Gastrocnemius medialis (tissue), 4 donors: ENCODE measurements at places on chromosomes 11 and 22. TPM values are rescaled to one million over a fixed set of nuclear protein-coding genes. Genes with fewer than 3 reads are reported as not detected.
A peak's percentile ranks its signal among the peaks of the same experiment; 100 is the strongest.

- DNase-seq: no peak
- H3K4me1 ChIP-seq: no peaks in the 10 kb centered on the region
- no peak overlapping the region for H3K4me3 ChIP-seq
- no peaks in the 10 kb centered on the region for H3K36me3 ChIP-seq
- H3K27me3 ChIP-seq: no peaks in the 10 kb centered on the region
- no peak overlapping the region for H3K27ac ChIP-seq
Observed at GRCh38 chr11:199782-200181, 6.9 kb downstream of the SCGB1C1 start.

- no peak overlapping the region for H3K27ac ChIP-seq
- no peak for DNase-seq
- no peak overlapping the region for H3K4me3 ChIP-seq
- no peaks in the 10 kb centered on the region for H3K36me3 ChIP-seq
- no peaks in the 10 kb centered on the region for H3K4me1 ChIP-seq
Observed at GRCh38 chr22:21659864-21660525, 5.8 kb upstream of the PPIL2 start.

DNA sequence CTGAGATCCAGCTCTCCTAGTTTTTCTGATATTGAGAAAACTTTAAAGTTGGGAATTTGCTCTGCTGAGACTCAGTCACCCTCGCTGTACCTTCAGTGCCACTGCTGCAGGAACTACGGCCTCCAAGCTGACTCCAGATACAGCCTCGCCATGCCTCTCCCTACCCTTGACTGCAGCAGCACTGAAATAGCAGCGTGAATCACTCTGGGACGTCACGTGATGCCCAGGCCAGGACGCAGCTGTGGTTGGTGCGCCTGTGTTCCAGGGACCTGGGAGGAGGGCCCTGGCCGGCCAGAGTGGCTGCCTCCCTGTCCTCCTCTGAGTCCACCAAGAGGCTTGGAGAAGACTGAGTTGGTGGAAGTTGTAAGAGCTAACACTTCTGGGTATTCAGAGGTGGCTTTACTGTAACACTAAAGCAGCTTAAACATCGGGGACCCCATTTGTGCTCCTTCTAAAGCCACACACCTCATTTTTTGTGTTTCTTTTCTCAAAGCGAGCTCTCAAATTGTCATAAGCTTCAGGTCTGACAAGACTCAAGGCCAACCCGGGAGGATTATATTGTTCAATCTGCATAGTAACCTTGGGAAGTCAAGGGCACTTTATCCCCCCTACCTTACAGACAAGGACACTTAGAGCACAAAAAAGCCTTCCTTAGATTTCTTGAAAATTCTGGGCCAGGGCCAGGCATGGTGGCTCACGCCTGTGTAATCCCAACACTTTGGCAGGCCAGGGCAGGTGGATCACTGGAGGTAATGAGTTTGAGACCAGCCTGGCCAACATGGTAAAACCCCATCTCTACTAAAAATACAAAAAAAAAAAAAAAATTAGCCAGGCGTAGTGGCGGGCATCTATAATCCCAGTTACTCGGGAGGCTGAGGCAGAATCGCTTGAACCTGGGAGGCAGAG is 4.2 kb upstream of the STIP1 start:
- peak; percentile 98 for DNase-seq
- H3K36me3 ChIP-seq: no peaks in the 10 kb centered on the region
- H3K4me3 ChIP-seq: peak overlapping the region; percentile 23
- no peaks in the 10 kb centered on the region for H3K27me3 ChIP-seq
- peak overlapping the region; percentile 99 for H3K27ac ChIP-seq

- peak overlapping the region; percentile 69 for H3K27ac ChIP-seq
- no peak for DNase-seq
- no peaks in the 10 kb centered on the region for H3K27me3 ChIP-seq
- H3K4me1 ChIP-seq: peaks cover 9% of the 10 kb centered on the region
- no peak overlapping the region for H3K4me3 ChIP-seq
Observed at GRCh38 chr11:59801160-59801706, 9.3 kb downstream of the MRPL16 start.

GRCh38 chr11:86151174-86152005 is 82.5 kb upstream of the PICALM start:
- no peaks in the 10 kb centered on the region for H3K36me3 ChIP-seq
- no peaks in the 10 kb centered on the region for H3K27me3 ChIP-seq
- H3K4me1 ChIP-seq: peaks cover 20% of the 10 kb centered on the region

- no peak overlapping the region for H3K27ac ChIP-seq
- H3K4me3 ChIP-seq: no peak overlapping the region
- no peaks in the 10 kb centered on the region for H3K27me3 ChIP-seq
- no peaks in the 10 kb centered on the region for H3K4me1 ChIP-seq
Observed at GRCh38 chr22:16974298-16975084, 33.5 kb downstream of the GAB4 start.

GRCh38 chr22:39364714-39365491 is 15.1 kb downstream of the SYNGR1 start:
- no peak overlapping the region for H3K4me3 ChIP-seq
- no peak overlapping the region for H3K27ac ChIP-seq
- peaks cover 10% of the 10 kb centered on the region for H3K4me1 ChIP-seq

- H3K36me3 ChIP-seq: no peaks in the 10 kb centered on the region
- no peak overlapping the region for H3K4me3 ChIP-seq
- H3K27me3 ChIP-seq: no peaks in the 10 kb centered on the region
- peaks cover 62% of the 10 kb centered on the region for H3K4me1 ChIP-seq
- H3K27ac ChIP-seq: peak overlapping the region; percentile 87
Observed at GRCh38 chr11:126115127-126115495, 52.4 kb upstream of the CDON start.

DNA sequence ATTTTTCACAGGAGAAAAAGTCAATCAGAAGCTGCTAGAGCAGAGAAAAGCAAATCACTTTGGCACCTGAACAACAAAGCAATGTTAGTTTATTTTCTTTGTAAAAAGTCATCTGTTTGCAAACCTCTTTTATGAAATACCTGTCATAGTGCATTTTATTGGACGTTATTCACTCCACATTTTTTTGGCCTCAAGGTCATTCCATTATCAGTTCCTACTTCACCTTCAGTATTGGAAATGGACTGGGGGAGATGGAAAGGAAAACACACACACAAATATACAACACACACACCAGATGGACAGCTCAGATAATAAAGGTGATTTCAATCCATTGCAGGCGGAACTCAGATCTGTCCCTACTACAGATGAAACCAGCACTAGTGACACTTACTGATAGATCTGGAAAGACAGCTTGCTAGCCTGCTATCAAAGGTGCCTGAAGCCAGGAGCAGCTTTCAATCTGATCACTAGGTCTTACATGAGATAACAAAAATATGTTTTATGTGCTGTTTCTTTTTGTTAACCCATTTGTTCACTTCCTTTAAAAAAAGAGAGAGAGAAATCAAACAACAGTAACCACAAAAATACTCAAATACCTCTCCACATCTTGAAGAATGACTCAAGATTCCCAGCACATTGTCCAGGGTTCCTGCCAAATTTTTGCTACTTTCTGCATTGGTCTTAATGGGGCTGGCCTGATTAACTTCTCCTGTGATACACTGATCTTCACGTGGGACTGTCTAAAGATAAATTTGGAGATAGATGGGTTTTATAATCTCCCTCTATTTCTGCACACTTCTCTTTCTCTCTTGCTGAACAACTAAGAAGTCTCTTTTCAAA is 844.3 kb upstream of the TENM4 start:
- no peak overlapping the region for H3K27ac ChIP-seq
- no peaks in the 10 kb centered on the region for H3K4me1 ChIP-seq
- H3K36me3 ChIP-seq: no peaks in the 10 kb centered on the region
- no peak for DNase-seq
- no peaks in the 10 kb centered on the region for H3K27me3 ChIP-seq

- no peaks in the 10 kb centered on the region for H3K36me3 ChIP-seq
- H3K4me1 ChIP-seq: peaks cover 10% of the 10 kb centered on the region
- H3K4me3 ChIP-seq: no peak overlapping the region
- DNase-seq: no peak
Observed at GRCh38 chr11:33867561-33867960, 24.3 kb downstream of the LMO2 start.

- H3K36me3 ChIP-seq: no peaks in the 10 kb centered on the region
- no peak for DNase-seq
- H3K4me3 ChIP-seq: no peak overlapping the region
- peaks cover 6% of the 10 kb centered on the region for H3K27me3 ChIP-seq
- H3K4me1 ChIP-seq: no peaks in the 10 kb centered on the region
Observed at GRCh38 chr22:43397766-43398165, 14.0 kb upstream of the MPPED1 start.

DNA sequence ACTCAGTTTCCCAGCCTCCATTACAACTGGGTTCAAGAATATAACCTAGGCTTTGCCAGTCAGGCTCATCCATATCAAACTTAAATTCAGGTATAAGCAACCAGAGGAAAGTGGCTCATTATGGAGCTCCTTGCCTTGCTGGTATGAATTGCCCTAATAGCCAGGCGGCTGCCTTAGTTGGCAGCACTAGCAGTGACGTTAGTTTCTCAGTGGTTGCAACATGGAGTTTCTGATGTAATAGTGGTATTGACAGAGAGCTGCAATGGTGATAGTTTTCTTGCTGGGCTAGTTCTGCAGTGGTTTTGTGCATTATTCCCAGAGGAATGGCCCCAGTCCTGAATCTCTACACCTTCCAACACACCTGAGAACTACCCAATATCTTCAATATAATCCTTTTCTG is 3.8 kb upstream of the TMEM123 start:
- no peaks in the 10 kb centered on the region for H3K36me3 ChIP-seq
- no peaks in the 10 kb centered on the region for H3K27me3 ChIP-seq
- H3K4me1 ChIP-seq: no peaks in the 10 kb centered on the region
- H3K27ac ChIP-seq: no peak overlapping the region
- no peak overlapping the region for H3K4me3 ChIP-seq

GRCh38 chr22:37121887-37122591 is 12.5 kb upstream of the TMPRSS6 start:
- H3K4me3 ChIP-seq: no peak overlapping the region
- DNase-seq: no peak
- no peaks in the 10 kb centered on the region for H3K4me1 ChIP-seq
- H3K36me3 ChIP-seq: no peaks in the 10 kb centered on the region
- H3K27ac ChIP-seq: no peak overlapping the region

- H3K27ac ChIP-seq: no peak overlapping the region
- DNase-seq: no peak
- H3K4me3 ChIP-seq: no peak overlapping the region
- H3K4me1 ChIP-seq: no peaks in the 10 kb centered on the region
Observed at GRCh38 chr11:36177836-36178235, 111.4 kb downstream of the COMMD9 start.

- H3K36me3 ChIP-seq: no peaks in the 10 kb centered on the region
- DNase-seq: no peak
Observed at GRCh38 chr22:29062286-29062821, 723 bp upstream of the C22orf31 start.

The C22orf39 gene
- 180 TPM for total RNA-seq

The CDC42BPG gene
- not detected for total RNA-seq

The OSM gene
- not detected for total RNA-seq

The C11orf16 gene
- not detected for total RNA-seq
